ENCODE measurements at places on chromosomes 6 and 20. TPM values are rescaled to one million over a fixed set of nuclear protein-coding genes. Genes with fewer than 3 reads are reported as not detected.
A peak's percentile ranks its signal among the peaks of the same experiment; 100 is the strongest.

Gene GHRH
- not detected for total RNA-seq

Gene FAM217A
- total RNA-seq = not detected

Gene BPIFB1
- total RNA-seq = not detected

Gene SLC26A8
- total RNA-seq = not detected

Gene SYCP2
- 12.9 TPM for total RNA-seq

Gene RAET1G
- total RNA-seq = not detected

Gene BEND6
- not detected for total RNA-seq

Gene SPATA25
- total RNA-seq = 0.59 TPM

Gene ARMC12
- not detected for total RNA-seq

Gene ENPP5
- 4.9 TPM for total RNA-seq

Gene C20orf96
- 0.52 TPM for total RNA-seq

Gene RAET1L
- total RNA-seq = 4.5 TPM

Gene PROCR
- 32.2 TPM for total RNA-seq

Gene MATN4
- 4.5 TPM for total RNA-seq

Gene GSTA3
- total RNA-seq = 17.8 TPM

Gene KCNQ2
- not detected for total RNA-seq

DNA sequence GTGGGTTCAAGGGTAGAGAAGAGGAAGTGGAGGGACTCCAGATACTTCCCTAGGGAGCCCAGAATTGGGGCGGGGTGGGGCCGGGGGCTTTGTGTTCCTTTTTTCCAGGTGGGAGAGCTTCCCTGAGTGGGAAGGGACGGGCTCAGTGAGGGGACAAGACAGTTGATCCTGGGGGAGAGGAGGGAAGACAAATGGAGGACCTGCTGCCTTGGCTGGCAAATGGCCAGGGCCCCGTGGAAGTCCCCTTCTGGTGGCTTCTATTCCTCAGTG lies 2.6 kb downstream of the CTSZ start:
- no peak for DNase-seq

GRCh38 chr6:134676307-134677281 lies 273.3 kb downstream of the ALDH8A1 start:
- no peak for DNase-seq

GRCh38 chr6:12751694-12752325 lies 35.2 kb downstream of the PHACTR1 start:
- peak; percentile 15 for DNase-seq

- no peak for DNase-seq
Measured at GRCh38 chr6:23106951-23107350, 537.6 kb downstream of the HDGFL1 start.

- no peak for DNase-seq
Measured at GRCh38 chr6:38482466-38482865, 157.3 kb downstream of the BTBD9 start.

- DNase-seq = no peak
Measured at GRCh38 chr6:105835373-105835772, 250.8 kb upstream of the PRDM1 start.

GRCh38 chr6:47234266-47234933 lies 75.3 kb downstream of the TNFRSF21 start:
- no peak for DNase-seq

- no peak for DNase-seq
Measured at GRCh38 chr6:129605967-129606366, 104.0 kb downstream of the ARHGAP18 start.

GRCh38 chr6:80792151-80792550 lies 685.7 kb downstream of the BCKDHB start:
- DNase-seq = no peak

DNA sequence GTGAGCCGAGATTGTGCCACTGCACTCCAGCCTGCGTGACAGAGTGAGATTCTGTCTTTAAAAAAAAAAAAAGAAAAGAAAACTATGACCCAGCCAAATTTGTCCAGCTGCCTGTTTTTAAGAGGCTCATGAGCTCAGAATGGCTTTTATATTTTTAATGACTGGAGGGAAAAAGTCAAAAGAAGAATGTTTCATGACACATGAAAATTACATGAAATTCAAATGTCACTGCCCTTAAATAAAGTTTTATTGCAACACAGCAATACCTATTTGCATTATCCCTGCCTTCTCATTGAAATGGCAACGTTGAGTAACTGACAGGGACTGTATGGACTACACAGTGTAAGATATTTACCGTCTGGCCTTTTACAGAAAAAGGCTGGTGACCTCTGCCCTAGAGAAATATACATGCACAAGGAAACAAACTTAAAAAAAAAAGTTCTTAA lies 11.4 kb downstream of the SENP6 start:
- no peak for DNase-seq

GRCh38 chr6:161038229-161039031 lies 46.9 kb downstream of the MAP3K4 start:
- DNase-seq = no peak

DNA sequence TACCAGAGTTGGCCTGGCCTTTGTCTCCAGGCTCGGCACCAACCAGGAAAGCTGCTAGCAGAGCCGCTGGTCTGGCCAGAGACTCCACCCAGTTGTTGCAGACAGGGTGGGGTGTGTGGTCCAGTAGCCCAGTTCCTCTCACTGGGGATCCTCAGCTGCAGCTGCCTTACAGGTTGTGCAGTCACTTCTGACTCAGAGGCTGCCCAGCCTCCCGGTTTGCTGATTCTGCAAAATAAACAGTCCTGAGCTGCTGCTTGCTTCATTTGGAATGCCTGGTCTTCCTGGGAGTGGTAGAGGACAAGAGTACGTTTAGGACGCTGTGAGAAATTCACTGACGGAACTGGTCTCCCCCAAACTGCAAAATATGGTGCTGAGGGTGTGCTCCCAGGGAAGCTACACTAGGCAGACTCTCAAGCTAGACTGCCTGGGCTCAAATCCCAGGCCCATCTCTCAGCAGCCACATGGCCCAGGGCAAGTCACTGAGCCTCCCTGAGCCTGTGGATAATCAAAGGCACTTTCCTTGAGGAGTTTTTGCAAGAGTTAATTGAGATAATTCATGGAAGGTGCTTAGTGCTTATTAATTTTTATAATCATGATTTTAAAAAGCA lies 246.1 kb downstream of the TFAP2C start:
- no peak for DNase-seq

- no peak for DNase-seq
Measured at GRCh38 chr6:75788894-75789293, 39.9 kb downstream of the MYO6 start.

- no peak for DNase-seq
Measured at GRCh38 chr6:35581633-35582032, 68.9 kb upstream of the TULP1 start.

GRCh38 chr20:51456511-51457509 lies 85.7 kb downstream of the NFATC2 start:
- peak; percentile 99 for DNase-seq

GRCh38 chr6:53281518-53282215 lies 67.1 kb downstream of the ELOVL5 start:
- DNase-seq = no peak

DNA sequence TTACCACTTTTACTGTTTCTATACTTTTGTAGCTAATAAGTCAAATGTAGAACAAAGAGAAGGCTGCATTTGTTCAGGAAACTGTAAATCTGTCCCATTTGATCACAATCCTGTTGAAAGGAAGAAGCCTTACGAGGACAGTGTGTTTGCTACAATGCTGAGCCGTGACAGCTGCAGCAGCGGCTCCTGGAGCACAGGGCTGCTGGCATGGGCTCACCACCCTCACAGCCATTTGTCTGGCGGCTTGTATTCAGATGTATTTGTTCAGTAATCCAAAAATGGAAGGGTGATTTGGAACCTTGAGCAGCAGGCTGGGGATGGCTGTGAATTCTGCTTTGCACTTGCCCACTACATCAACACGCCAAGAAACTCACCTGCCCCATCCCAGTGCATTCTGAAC lies 5.7 kb downstream of the TUBB2A start:
- DNase-seq = no peak

DNA sequence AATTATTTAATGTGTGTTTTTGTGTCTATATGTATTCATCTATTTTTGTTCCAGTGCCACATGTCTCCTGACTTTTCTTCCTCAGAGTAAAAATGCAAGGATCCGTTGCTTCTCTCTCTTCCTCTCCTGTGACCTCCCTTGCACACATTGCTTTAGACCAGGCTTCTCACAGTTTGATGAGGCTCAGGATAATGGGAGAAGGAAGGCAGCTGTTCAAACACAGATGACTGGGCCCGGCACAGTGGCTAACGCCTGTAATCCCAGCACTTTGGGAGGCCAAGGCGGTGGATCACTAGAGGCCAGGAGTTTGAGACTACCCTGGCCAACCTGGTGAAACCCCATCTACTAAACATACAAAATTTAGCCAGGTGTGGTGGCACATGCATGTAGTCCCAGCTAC lies 241.9 kb downstream of the SAMD5 start:
- DNase-seq = no peak

DNA sequence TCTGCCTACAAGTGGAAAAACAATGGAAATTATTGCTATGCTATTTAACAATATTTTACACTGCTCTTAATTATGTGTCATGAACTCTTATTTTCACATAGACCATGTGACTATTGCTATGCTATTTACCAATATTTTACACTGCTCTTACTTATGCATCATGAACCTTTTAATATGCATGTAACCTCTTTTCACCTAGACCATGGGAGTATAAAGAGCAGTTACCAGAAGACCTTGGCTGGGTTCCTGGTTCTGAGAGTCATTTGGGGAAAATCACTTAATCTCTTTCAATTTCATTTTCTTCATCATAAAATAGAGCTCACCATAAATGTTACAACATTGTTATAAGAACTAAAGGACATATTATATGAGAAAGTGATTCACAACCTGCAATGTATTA lies 223.8 kb upstream of the RNF217 start:
- DNase-seq = no peak

GRCh38 chr20:58590679-58591473 lies 60.2 kb upstream of the STX16 start:
- no peak for DNase-seq

- DNase-seq = no peak
Measured at GRCh38 chr6:122657601-122658000, 47.4 kb downstream of the PKIB start.

- DNase-seq = peak; percentile 90
Measured at GRCh38 chr6:23003671-23004467, 434.5 kb downstream of the HDGFL1 start.

DNA sequence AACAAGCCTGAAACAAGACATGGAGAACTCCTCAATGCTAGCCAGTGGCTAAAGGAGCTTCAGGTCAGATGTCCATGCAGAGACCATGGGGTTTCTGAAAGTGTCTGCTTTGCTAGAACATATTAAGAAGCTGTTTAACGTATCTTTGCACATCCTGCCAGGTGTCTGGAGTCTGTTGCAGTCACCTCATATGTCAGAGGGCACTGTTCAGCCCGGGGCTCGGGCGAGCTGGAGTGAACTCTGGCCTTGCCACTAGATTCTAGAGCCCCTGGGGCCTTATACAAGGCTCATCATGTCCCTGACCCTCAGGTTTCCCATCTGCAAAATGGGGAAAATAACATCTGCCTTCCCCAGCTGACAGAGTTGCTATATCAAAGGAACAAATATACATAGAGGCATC lies 59.0 kb downstream of the PRDM1 start:
- DNase-seq = peak; percentile 67

DNA sequence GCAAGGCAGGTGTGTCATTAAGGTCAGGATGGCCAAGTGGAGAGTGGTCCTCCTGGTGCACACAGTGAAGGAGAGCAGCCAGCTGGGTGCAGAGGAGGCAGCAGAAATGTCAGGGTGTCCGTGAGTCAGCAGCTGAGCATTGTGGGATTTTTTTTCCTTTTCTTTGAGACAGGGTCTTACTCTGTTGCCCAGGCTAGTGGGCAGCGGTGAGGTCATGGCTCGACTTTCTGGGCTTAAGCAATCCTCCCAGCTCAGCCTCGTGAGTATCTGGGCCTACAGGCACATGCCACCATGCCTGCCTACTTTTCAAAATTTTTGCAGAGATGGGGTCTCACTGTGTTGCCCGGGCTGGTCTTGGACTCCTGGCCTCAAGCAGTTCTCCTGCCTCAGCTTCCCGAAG lies 16.0 kb downstream of the ARID1B start:
- no peak for DNase-seq

Data from lower leg skin (tissue), 4 donors.